ENCODE measurements at places on chromosomes 3 and 15.

- no peak for DNase-seq
Observed at GRCh38 chr3:120424506-120424905, 26.3 kb downstream of the FSTL1 start.

DNA sequence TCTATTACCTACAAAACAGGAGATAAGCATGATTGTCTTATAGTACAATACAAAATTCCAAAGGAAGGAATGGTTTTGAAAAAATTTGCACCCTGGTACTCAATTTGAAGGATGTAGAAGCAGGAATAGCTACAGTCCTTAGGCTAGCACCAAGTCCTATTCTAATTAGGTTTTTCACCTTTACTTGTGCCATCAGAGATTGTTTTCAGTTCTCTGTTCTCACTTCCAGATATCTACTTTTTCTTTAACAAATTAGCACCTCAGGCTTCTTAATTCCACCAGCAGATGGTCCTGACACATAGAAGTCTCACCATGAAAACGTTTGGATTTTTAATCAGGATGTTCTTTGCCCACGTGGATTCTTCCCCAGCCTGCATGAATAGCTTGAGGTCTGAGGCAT lies 43.8 kb downstream of the IL5RA start:
- no peak for DNase-seq

DNA sequence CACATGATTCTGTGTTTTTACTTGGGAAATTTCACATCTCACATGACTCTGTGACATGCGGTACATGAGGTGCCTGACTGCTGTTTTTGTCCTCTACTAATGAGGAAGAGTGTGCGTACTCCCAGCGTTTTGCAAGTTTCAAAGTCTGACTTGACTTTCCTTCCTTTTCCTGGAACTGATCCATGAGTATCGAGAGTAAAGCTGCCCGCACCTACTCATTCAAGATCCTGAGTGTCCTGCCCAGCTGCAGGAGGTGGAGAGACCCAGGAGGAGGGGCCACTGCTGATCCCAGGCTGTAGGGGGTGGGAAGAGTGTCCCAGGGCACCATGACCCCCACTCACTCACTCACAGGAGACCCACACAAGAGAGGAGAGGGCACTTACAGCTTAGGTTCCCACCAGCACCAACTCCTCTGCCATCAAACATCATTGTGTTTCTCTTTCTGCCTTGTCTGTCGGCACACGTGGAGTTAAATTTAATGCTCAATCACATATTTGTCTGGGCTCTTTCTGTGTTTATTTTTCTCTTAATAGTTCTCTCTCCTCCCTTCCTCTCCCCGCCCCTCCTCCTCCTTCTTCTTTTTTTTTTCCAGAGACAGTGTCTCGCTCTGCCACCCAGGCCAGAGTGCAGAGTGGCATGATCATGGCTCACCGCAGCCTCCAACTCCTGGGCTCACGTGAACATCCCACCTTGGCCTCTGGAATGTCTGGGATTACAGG lies 1.4 kb downstream of the CCR5AS start:
- no peak for DNase-seq

DNA sequence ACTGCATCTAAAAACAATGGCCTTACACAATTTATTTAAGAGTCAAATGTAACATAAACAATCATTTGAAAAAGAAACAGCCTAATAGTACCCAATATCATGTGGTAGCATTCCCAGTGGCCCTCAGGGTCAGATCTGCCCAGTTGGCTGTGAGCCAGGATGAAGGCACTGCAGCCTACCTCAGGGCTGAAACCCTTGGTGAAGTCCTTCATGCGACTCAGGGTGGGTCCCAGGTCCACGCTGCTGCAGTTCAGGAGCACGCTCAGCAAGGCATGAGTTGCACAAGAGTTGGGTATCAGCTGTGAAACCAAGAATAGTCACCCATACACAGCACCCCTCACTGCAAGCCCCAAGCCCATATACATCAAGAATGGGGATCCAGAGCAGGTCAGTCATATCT lies 37.1 kb downstream of the SEMA3G start:
- no peak for DNase-seq

DNA sequence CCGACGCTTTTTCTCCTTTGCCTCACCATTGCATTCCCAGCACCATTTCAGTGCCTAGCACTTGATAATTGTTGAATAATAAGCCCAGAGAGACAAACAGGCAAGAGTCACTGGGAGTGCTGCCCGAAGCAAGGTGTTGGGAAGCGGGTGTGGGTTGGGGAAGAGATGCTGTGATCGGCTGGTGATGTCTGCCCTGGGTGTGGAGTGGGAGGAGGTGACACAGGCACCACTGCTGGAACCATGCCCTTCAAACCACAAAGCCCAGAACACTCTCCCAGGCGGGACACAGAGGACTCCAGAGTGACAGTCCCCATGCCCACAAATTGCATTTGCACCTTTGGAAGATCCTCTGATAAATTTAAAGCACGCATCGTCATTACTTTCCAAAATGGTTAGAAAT lies 148.2 kb downstream of the CHSY1 start:
- DNase-seq = no peak

DNA sequence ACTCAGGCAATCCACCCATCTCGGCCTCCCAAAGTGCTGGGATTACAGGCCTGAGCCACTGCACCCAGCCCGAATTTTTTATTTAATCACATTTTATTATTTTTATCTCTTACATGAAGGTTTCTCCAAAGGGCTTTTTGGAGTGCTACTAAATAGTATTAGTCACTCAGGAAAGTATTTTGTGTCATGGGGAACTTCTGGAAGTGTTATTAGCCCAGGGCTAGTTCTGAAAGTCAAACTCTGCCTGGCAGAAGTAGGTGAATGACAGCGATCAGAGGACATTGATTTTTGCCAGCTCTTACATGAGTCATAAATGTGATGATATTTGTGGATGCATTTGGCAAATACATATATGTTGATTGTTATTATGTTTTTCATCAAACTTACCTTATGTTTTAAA lies 48.7 kb downstream of the ZPLD1 start:
- DNase-seq = no peak

DNA sequence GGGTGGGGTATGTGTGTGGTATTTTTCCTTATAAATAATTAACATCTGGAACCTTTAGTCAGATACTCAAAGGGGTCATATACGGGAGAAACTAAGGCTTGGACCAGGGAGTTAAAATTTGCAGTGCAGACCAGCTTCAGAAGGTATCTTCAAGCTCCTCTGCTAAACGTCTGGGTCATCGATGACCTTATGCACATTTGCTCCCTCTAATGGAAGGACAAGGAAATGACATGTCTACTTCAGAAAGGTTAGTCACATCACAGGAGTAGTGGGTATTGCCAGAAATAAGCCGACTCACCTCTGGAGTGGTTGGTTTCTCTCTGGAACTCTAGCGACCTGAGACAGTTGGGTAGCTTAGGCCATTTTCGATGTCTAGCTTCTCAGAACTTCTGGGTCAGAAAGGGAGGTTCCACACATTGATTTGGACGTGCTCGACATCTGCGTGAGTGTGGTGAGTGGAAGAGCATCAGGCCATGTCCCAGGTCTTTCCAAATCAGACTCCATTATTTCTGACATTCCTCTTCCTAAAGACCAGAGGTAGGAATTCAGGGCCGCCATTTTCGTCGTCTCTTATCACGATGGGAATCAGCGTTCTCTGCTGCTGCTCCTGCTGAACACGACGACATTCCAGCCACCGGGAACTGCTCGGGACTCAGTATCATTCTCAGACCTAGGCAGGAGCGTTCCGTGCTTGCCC lies 31.8 kb upstream of the RASA2 start:
- no peak for DNase-seq

- no peak for DNase-seq
Observed at GRCh38 chr3:159839561-159840379, 148.9 kb upstream of the IL12A start.

DNA sequence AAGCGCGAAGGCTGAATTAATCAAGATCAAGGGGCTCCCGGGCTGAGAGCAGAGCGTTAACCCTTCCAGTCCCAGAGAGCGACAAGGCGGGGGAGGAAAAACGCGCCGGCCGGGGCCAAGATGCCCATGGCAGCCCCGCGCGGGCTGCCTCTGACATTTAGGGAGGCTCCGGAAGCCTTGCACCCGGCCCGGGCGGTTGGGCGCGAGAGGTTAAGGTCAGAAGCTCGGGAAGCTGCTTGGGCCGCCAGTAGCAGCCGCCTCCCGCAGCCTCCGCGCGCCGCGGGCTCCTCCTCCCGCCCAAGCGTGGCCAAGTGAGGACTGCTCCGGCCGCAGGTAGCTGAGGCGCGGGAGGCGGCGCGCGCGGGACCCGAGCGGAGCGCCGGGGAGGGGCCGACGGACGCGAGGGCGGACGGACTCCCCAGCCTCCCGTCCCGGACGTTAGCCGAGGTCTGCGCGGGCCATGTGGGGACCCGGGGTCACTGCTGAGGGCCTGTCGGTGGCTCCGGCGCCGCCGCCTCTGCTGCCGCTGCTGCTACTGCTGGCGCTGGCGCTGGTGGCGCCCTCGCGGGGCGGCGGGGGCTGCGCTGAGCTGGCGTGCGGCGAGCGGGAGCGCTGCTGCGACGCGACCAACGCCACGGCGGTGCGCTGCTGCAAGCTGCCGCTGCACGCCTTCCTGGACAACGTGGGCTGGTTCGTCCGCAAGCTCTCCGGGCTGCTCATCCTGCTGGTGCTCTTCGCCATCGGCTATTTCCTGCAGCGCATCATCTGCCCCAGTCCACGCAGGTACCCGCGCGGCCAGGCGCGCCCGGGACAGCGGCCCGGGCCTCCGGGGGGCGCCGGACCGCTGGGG lies at the start of gene C3orf80:
Gene C3orf80 (plus strand): TSS at position 247 of the 850 bp plus-strand sequence. CDS start 214 bp downstream, at position 461.
- DNase-seq = peak; percentile 3

DNA sequence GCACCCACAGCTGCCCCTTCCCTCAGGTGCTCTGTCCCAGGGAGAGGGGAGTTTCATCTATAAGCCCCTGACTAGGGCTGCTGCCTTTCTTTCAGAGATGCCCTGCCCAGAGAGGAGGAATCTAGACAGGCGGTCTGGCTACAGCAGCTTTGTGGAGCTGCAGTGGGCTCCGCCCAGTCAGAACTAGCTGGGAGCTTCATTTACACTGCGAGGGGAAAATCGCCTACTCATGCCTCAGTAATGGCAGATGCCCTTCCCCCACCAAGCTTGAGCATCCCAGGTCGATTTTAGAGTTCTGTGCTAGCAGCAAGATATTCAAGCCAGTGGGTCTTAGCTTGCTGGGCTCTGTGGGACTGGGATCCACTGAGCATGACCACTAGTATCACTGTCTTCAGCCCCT lies 181.2 kb upstream of the RARB start:
- no peak for DNase-seq

GRCh38 chr3:62143843-62144450 lies 229.4 kb downstream of the FEZF2 start:
- no peak for DNase-seq

All from activated CD4-positive, CD25-positive, alpha-beta regulatory T cell (primary cell).